ENCODE measurements at places on chromosomes 2 and 18. TPM values are rescaled to one million over a fixed set of nuclear protein-coding genes. Genes with fewer than 3 reads are reported as not detected.

DNA sequence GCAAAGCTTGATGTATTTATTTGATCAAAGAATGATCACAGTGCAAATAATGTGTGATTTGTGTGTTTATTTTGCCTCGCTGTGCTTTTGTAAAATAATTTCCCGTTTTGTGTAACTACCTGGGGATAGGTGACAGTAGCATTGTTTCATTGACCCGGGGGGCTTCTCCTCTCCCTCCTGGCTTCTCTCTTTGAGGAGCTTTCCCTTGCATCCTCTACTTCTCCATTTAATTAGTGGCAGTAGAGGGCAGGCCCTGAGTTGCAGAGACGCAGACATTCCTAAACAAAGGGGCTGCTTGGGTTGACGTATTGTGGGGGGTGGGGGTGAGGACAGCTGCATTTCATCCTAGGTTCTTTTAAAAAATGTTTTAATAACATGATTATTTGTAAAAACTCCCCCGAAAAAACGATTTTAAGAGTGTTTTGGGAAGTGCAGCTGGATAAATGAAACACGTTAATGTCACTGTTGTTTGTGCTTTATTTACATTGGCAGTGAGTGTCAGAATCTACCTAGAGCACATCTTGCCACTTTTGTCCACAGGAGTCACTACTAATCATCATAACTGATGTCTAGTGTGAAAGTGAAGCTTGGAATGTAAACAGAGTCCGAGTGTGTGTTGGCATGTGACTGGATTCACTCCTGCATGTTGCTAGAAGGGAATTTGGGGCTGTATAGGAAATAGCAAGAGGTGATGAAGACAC is 2.2 kb downstream of the NEDD4L start:
- DNase-seq, result no peak

DNA sequence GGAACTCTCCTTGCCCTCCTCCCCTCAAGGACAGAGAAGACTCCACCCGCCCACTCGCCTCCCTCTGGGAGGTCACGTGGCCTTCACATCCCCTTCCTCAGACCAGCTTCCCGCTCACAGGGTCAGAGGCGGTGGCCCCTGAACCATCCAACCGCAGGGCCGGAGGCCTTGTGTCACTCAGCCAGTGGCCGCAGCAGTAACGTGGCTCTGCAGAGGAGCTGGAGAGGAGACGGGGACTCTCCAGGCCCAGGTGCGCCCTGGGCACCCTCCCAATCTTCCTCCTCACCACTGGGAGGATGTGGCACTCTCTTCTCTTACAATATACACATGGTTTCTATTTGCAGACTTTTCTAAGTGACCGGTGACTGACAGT is 161.7 kb downstream of the TWIST2 start:
- DNase-seq, result peak; percentile 45

DNA sequence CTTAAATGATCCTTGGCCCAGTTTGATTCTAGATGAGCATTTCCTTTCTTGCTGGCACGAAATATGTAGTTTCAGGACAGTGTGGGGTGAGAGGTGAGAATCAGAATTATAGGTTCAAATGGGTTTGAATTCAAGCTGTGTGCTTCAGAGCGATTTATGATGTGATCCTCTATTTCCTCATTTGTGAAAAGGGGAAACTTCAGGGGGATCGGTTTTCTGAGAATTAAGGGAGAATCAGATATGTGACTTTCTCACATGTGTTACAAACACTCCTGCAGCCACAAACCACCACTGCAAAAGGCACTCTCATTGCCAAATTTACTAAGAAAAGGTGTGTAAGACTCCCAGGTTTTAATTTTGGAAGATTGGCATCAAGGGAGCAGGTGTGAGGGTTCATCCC is 24.4 kb downstream of the HK2 start:
- no peak for DNase-seq

Gene CPS1
- 3.0 TPM for total RNA-seq

DNA sequence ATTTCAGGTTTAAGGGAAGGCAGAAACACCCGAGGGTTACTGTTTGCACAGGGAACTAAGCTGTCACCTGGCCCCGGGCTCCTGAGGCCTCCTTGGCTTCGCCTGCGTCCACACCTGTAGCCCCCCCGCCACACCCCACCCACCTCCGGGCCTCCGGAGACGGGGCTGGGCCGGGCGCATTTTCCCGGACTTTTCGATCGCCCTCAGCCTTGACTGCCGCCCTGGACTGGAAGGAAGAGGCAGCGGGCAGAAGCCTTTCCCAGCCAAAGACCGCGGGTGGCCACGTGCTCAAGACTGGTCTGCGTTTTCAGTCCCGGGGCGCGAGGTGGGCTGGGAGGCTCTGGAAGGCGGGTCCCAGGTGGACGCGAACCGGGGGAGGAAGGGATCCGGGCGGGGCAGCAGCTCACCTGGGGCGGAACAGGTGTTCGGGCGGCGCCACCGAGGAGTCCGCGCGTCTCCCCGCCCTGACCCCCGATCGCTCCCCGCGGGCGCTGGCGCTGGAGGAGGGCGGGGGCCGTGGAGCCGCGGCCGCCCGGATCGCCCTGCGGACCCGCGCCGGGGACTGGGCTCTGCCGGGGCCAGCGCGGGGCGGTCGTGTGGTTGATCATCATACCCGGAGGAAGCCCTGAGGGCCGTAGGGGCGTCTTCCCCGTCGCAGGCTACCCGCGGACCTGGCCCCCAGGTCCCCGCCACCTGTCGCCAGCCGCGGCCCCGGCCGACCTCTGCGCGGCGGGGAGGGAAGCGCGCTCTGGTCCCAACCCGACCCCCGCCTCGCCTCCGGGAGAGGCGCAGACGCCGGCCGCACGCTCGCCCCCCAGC is 3.2 kb downstream of the ID2 start:
- DNase-seq, result peak; percentile 86

Gene HSPD1
- total RNA-seq, result 145 TPM

GRCh38 chr18:45522371-45522770 is 92.9 kb upstream of the SLC14A2 start:
- no peak for DNase-seq

- no peak for DNase-seq
Measured at GRCh38 chr18:30142248-30142647, 900.3 kb downstream of the DSC3 start.

GRCh38 chr2:194346193-194346592 is 1310.8 kb upstream of the SLC39A10 start:
- no peak for DNase-seq

Gene SATB2
- total RNA-seq, result 1.1 TPM

Data from Right ventricle myocardium inferior (tissue), 1 donor.